ENCODE measurements at places on chromosomes 5 and 9.

DNA sequence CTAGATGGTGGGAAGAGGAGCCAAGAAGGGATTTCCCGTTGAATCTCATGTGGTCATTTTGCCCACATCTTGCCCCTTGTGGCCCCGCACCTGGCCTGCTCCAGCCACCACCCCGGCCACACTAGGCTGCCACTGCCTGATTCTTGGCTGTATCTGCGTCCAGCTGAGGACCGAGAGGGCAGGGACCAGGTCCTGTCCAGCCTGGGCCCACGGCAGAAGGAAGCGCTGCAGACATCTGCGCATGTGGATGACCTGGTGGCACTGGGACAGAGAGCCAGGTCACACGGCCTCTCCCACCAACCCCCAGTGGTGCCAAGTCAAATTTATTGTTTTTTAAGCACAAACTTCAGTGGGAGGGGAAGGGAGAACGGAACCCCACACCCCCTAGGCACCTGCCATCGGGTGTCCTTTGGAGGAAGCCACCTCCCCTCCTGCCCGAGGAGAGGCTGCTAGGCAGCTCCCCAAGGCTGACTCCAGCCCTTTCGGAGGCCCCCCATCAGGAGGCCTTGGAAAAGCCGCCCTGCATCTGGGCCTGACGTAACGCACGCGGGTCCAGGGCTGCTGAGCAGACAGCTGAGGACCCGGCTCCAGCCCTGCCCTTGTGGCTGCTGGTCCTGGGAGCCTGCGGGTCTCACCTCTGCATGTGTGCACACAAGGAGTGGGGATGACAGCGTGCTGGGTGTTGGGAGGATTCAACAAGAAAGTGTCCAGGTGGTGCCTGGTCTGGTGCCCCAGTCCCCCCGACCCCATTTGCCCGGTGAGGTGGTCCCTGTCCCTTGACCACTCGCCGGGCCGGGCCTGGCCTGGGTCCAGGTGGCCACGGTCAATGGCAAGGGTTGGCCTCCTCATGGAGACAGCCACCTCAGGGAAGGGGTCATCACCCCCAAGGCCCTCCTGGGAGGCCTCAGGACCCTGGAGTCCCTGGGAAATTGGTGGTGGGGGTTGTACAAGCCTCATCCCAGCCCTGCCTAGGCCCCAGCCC, 5.9 kb upstream of the QRFP start:
- no peak for DNase-seq

- no peak for DNase-seq
These were observed 190.2 kb upstream of the PCSK5 start for GRCh38 chr9:75700252-75700640.

- DNase-seq, result no peak
These were observed 2262.8 kb upstream of the ACO1 start for GRCh38 chr9:30121611-30122010.

GRCh38 chr9:4755026-4755609, 14.1 kb upstream of the AK3 start:
- DNase-seq, result no peak

DNA sequence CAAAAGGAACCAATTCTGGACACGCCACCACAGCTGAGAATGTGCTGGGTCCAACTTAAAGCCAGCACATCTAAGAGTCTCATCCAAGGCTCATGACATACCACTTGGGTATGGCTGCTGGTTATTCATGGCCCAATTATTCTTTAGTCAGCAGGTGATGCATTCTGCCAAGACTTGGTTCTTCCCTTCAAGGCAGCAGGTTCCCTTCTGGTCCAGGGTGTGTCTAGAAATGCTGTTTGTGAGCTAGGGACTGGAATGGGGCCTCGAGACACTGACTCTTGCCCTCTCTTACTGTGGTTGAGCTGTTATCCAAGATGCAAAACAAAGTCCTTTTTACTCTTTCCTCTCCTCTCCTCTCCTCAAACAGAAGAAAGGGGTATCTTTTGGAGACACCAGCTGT, 522.6 kb downstream of the HINT1 start:
- no peak for DNase-seq

DNA sequence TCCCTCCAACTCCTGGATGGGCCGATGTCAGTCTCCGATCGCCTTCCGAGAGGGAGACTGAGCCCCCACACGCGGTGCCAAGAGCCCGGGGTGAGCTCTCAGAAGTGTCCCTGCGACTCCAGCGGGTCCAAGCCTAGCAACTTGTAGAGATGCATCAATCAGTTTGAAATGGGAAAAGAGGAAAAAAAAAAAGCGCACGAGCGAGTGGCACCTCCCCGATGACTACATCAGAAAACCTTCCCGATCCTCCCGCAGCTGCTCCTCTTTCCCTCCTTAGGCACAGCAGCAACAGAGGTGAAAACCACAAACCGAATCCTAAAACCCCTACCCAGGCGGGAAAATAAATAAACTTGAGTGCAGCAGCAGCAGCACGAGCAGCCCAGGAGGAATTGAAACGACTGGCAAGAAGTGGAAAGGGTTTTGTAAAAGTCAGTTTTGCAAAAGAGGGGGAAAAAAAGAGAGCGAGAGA, 1.0 kb upstream of the EFNA5 start:
- DNase-seq, result no peak

- DNase-seq, result peak; percentile 50
These were observed 60.6 kb downstream of the ENTREP1 start for GRCh38 chr9:69385581-69386033.

DNA sequence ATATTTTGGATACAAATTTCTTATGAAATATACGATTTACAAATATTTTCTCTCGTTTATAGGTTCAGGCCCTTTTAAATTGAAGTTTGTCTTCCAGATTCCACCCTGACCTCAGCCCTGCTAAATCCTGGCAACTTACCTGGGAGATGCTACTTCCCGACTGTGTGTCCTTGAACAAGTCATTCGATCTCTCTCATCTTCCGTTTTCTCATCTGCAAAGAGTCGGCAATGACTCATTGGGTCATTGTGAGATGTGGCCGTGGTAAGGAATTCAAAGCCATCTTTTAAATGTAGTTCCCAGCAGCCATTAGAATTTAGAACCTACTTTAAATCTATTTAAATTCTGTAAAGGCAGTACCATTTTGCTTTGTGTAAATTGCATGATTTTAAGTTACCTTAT, 72.5 kb downstream of the LHX2 start:
- DNase-seq, result no peak

DNA sequence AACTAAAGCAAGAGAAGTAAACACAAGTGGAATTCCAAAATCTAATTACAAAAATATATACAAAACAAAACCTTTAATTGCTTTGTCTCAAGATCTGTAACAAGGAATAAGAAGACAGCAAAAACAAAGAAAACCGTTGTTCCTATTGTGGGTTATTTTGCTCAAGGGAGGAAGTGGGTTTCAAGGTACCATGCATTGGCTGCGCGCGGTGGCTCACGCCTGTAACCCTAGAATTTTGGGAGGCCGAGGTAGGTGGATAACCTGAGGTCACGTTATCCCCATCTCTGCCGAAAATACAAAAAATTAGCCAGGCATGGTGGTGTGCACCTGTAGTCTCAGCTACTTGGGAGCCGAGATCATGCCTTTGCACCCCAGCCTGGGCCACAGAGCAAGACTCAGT, 12.1 kb upstream of the IQGAP2 start:
- DNase-seq, result no peak

DNA sequence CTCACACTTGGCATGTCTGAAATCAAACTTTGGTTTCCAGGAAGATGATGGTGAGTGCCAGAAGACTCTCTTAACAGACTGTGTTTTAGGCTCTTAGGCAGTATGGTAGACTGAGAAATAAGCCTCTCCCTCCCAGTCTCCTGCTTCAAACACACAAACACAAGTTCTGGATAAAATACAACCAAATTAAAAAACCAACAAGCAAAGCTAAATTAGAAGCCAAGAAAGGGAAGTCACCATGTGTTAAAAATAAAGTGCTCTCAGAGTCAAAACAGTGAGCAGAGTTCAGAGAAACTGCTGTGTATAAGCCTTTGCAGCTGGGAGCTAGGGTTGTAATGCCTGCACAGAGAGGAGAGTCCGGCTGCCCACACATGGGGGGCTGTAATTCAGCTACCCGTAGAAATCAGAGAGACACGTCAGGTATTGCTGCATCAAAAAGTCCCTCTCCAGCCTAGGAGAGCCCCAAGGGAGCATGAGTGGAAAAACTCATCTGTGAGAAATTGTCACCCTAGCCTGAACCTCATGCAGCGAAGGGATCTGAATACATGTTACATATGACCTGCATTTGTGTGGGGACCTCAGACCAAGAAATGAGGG, 62.6 kb downstream of the ANGPTL2 start:
- no peak for DNase-seq

DNA sequence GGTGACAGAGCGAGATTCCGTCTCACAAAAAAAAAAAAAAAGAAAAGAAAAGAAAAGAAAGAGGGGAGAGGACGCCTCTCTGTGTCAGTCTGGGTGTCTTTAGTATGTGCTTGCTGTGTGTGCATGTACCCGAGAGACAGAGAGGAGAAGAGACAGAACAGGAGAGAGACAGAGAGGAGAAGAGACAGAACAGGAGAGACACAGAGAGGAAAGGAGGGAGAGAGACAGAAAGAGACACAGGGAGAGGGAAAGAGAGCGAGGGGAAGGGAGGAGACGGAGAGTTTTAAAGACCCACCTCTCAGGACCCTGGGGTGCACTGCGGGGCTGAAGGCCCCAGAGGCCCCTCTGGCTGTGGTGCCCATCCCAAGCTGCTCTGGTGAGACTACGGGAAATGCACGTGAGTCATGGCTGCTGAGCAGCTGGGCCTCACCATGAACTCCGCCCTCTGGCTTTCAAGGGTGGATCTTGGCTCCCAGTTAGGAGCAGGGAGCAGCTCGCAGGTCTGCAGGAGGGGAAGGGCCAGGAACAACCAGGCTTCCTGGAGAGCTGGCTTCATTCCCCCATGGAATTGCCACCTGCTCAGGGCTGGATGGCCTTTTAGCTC, 7.9 kb downstream of the SLC6A3 start:
- DNase-seq, result peak; percentile 49

DNA sequence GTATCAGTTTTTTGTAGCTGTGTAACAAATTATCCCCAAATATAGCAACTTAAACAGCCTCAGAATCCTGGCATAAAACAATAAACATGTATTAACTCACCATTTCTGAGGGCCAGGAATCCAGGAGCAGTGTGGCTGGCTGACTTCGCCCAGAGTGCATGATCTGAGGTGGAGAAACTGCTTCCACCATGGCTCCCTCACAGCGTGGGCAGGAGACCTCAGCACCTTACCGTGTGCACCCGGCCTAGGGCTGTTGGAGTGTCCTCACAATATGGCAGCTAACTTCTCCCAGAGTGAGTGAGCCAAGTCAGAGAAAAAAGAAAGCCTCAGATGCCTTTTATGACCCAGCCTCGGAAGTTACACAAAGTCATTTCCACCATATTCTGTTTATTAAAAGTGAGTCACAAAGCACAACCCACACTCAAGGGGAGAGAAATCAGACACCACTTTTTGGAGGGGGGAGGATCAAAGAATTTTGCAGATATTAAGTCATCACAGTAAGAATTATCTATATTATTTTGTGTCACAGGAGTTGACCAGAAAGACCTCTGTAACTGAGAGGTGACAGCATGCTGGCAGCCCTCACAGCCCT, 59.6 kb downstream of the TSTD2 start:
- no peak for DNase-seq

DNA sequence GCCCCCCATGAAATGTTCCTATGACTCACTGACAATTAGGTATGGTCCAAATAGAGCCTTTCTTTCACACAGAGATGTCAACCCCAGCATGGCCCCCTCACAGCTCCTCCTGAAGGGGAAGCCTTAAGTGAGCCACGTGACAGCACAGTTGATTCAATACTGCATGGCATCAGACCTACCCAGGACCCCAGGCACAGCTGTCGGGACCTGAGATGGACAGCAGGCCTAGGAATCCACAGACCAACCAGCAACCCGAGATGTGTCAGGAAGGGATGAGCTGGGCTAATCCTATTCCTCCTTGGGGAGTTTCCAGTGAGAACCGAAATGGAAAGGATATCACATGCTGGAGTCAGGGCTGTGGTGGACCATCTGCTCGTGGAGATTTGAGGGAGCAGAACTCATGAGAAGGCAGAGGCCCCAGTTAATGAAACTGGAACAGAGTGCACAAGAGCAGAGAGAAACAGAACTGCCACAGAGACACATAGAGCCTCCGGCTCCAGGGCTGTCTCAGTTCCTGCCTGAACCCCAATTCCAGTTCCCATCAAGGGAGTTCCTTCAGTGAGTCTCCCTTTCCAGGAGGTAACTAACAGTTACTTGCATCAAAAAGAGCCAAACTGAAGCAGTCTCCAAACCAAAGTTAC, 42.1 kb upstream of the SMIM23 start:
- no peak for DNase-seq

GRCh38 chr5:84568171-84568570, 183.5 kb upstream of the EDIL3 start:
- DNase-seq, result no peak

DNA sequence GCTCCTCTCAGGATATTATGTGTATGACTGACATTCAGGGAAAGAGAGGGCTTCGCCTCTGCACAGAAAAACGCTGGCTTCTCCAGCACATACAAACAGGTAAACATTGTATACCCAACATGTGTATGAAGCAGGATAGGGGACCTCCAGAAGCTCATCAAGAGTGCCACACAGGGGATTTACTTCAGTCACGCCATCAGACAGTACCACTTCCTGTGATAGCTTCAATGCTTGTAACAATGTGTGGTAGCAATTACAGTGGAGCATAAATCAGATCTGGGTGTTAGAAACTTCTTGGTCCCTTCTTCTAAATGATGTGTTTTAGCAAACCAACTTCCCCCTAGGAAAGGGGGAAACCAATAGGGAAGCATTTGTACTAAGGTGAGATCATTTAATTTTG, 160.8 kb downstream of the TSSK1B start:
- DNase-seq, result no peak

GRCh38 chr9:34826999-34827538, 117.1 kb upstream of the CCL21 start:
- DNase-seq, result no peak

DNA sequence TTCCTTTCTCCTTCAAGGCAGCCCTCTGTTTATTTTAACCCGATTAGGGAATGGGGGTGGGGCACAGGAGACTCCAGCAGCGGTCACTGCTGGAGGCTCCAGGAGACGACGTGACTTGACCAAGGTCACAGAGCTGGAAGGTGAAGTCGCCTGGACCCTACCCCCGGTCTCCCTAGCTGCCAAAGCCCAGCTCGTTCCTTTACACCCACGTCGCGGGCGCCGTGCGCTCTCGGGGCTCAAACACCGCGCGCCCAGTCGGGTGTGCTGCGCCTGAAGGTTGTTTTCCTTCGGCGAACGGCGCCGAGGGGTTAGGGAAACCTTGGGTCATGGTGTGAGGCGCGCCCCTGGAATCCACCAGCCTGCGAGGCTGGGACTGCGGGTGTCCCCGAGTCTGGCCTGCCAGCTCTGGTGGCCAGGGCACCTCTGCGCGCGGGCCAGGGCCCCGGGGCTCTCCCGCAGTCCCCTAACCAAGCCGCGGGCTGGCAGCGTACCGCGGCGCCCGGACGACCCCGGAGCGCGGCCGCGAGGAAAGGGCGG, 747 bp upstream of the UNC5A start:
- DNase-seq, result peak; percentile 29
